ENCODE measurements at places on chromosomes 7 and 10.

DNA sequence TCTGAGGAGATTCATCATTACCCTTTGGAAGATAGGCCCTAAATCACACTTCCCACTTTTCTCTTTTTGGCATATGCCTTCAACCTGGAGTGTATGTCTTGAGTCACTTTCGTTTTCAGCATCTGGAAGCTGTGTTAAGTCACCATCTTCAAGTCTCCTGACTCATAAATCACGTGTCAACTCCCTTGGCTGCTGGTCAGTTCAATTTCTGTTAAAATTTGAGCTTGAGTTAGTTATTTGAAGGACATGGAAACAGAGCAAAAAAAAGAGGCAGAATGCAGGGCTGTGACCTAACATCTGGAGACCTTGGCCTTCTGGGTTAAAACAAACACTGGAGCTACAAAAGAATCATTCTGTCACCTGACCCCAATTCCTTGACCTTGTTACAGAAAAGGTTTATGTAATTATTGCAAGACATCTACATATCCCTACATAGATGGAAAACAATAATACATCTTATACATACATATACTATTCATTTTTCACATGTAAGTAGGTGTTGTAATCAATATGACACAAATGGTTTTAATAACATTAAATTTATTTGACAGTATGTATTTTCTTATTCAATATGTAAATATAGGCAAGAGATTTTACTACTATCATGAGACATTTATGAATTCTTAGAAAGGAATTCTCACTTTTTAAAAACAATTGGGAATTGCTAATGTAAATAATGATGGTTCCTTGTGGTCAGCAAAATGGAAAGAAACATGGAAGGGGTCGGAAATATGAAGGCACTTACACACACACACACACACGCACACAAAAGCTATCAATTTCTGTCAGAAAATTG lies 169.7 kb upstream of the PHYHIPL start:
- DNase-seq = no peak

DNA sequence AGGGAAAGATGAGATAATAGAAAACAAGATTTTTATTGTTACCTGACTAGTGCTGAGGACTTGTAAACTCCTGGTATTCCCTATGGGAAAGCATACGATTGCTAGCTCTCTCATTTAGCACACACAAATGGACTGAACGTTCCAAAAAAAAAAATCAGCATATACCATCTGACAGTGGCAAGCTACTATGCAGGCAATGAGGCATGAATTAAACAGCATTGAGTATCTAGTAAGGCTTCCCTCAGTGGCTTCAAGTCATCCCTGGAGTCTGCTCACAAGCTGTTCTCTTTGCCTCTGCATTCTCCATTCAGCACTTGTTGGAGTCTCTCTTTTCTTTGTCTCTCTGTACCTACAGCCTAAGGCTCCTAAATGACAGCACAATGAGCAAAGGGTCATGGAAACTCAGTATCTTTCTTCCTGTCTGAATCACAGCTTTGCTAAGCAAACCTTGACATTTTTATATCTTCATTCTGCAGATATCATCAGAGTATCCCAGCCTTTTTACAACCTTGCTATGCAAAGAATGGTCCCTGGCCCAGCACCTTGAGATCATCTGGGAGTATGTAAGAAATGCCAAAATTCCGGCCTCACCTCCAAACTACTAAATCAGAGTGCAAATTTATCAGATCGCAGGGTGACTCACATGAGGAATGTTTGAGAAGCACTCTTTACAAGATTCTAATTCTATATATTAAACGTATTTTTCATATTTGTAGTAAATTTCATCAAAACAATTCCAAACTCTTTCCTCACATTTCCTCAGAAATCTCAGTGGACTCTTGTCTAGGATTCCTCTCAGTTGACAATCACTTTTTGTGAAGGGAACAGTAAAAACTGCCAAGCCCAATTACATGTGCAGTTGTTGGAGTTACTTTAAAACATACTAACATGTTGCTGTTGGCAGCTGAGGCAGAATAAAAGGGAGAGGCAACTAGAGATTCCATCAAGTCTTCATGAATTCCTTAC lies 10.8 kb upstream of the LIPA start:
- no peak for DNase-seq

DNA sequence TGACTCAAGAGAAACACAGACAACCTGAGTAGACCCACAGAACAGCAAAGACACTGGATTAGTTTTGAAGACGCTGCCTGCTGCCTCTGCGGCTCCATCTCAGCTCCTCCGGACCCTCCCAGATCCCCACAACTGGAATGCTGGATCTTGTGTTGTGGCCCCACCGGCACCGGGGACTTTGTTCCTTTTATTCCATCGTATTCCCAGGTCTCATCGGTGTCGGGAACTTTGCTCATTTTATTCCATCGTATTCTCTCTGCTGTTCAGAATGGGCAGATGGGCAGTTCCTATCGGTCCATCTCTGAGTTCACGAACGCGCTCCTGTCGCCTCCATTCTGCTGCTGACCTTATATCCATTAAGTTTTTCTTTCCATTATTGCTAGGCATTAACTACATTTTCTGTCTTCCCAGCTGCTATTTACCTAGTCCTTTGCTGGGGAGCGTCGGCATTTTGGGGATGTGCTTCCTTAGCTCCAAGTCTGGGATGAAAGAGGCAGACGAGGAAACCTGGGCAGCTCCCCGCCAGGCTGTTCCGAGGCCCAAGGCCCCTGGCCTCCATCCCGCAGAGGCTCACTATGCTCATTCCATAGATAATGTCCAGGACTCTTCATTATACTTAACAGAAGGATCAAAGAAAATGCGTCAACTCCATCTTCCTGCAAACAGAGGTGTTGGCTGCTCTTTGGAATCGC lies 192.4 kb downstream of the MAD1L1 start:
- no peak for DNase-seq

- DNase-seq = no peak
Measured at GRCh38 chr7:133775201-133775600, 351.9 kb upstream of the LRGUK start.

DNA sequence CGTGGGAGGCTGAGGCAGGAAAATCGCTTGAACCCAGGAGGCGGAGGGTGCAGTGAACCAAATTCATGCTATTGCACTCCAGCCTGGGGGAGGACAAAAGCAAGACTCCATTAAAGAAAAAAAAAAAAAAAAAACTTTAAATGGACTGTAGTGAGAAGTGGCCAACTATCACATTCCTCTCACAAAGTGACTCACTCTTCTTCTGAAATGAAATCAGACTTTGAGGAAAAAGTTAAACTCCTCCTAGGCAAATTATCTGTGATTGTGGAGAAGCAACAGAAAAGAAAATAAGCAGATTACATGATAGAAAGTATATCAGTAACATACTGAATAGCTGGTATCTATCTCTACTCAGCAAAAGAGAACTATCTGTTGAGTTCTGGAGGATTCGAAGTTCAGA lies 234.3 kb upstream of the PHF14 start:
- no peak for DNase-seq

DNA sequence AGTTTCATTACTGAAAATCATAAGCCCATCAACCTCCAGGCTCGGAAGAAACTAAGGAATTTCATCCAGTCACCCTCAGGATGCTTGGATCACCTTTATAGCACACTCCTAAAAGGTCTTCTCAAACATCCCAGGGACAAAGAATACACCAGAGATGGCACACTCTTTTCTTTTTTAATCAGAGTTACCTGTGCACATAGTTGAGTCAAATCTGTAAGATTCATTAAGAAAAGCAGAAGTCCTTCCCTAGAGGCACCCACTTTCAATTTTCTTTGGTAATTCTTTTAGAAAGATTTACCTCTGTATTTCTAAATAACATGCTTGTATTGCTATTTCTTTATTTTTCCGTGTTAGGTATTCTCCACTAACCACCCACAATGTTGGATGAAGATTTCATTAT lies 50.6 kb upstream of the IL6 start:
- no peak for DNase-seq

DNA sequence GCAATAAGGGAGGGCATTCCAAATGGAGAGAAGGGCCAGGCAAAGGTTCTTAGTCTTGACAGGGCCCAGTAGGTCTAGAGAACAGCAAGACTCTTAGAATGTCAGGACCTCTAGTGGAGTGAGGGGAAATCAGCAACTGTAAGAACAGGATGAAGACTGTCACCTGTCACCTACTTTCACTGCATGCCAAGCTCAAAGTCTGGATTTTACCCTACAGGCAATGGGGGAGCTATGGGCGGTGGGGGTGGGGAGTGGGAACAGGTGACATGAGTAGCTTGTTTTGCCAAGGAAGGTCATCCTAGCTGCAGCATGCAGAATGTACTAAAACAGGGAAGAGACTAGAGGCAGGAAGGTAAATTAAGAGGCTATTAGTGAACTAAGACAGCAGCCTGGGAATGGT lies 18.3 kb downstream of the GOT1 start:
- DNase-seq = no peak

- DNase-seq = no peak
Measured at GRCh38 chr10:68561865-68562649, 1.9 kb downstream of the TET1 start.

GRCh38 chr10:2256241-2256640 lies 518.9 kb upstream of the ADARB2 start:
- no peak for DNase-seq

- DNase-seq = no peak
Measured at GRCh38 chr10:74012480-74012879, 14.6 kb downstream of the VCL start.

DNA sequence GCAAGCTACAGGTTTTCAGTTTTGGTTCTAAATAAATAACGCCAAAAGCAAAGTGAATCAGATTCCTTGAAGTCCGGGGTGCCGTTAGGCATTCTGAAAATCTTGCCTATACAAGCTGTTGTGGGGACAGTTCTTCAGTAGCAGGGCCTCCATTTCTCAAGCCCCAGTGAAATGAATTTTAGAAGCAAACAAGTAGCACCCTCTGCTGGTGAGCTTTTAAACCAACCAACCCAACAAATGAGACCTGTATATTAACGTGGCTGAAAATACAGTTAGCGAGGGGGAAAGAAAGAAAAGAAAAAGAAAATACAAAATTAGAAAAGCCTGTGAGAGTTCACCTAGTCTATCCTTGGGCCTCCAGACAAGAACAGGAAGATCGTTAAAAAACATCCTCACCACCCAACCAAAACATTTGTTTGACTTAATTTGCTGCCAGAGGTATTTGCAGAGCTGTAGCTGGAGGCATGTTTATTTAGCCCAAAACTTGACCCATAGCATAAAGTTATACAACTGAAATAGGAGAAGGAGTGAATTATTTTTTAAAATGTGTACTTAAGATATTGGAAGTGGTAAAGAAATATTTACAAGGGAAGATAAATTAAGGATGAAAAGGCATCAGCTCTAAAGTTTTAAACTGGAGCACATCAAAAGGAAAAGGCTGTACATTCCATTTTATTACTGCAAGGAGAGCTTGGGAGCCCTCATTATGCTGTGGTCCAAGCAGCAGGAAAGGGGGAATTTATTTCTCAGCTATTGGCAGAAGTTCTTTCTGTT lies 98.9 kb downstream of the DYNC1I1 start:
- DNase-seq = no peak

- DNase-seq = no peak
Measured at GRCh38 chr7:85054306-85054705, 132.6 kb downstream of the SEMA3D start.
